ENCODE measurements at places on chromosomes 16 and 17. TPM values are rescaled to one million over a fixed set of nuclear protein-coding genes. Genes with fewer than 3 reads are reported as not detected.

Gene SPATA20
- 10.3 TPM for total RNA-seq

Gene KRTAP4-1
- not detected for total RNA-seq

- DNase-seq = no peak
- H3K4me3 ChIP-seq = no peak overlapping the region
- no peak overlapping the region for H3K27ac ChIP-seq
- peaks cover 4% of the 10 kb centered on the region for H3K4me1 ChIP-seq
- no peaks in the 10 kb centered on the region for H3K36me3 ChIP-seq
Measured at GRCh38 chr16:2481676-2482075, 6.7 kb downstream of the TBC1D24 start.

DNA sequence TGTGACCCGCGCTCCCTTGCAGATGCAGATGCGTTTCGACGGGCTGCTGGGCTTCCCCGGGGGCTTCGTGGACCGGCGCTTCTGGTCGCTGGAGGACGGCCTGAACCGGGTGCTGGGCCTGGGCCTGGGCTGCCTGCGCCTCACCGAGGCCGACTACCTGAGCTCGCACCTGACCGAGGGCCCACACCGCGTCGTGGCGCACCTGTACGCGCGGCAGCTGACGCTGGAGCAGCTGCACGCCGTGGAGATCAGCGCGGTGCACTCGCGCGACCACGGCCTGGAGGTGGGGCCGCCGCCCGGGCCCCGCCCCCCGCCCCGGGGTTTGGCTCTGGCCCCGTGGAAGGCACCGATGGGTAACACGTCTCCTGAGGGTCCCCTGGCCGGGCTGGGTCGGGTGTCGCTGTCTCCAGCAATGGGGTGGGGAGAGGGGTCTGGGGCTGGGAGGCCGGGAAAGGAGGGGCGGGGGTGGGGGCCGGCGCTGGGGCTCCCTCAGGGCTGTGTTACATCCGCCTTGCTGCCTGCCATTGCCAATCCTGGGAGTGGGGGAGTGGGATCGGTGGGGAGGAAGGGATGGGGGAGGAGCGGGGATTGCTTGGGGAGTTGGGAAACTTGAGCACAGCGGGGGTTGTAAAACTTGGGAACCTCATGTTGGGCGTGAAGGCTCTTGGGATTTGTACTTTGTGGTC, 737 bp downstream of the NUDT16L1 start:
- H3K27ac ChIP-seq = peak overlapping the region; percentile 65
- no peaks in the 10 kb centered on the region for H3K27me3 ChIP-seq
- peaks cover 40% of the 10 kb centered on the region for H3K36me3 ChIP-seq
- DNase-seq = peak; percentile 41
- H3K4me3 ChIP-seq = peak overlapping the region; percentile 62

- H3K36me3 ChIP-seq = no peaks in the 10 kb centered on the region
- H3K27ac ChIP-seq = no peak overlapping the region
- peaks cover 4% of the 10 kb centered on the region for H3K4me1 ChIP-seq
- no peak overlapping the region for H3K4me3 ChIP-seq
Measured at GRCh38 chr17:34974794-34975785, 5.2 kb upstream of the LIG3 start.

Data from CD4-positive, alpha-beta T cell (primary cell).